ENCODE measurements at places on chromosomes 11 and 22.

DNA sequence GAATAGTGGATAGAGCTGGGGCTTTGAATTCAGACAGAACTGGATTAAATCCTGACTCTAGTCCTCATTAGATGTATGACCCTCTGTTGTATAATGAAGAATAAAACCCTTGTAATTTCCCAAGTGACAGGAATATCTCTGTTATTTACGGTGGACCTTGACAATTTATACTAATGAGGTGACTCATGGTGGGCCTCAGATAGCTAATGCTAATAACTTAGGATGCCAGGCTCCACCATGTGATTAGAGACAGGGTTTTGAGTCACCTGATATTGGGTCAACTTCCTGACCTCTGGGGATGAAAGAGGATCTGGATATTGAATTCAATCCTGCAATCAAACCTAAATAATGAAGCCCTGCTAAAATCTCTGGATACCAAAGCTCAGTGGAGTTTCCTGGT, 33.6 kb downstream of the OSBP start:
- DNase-seq, result no peak

GRCh38 chr22:16975155-16975885, 32.7 kb downstream of the GAB4 start:
- no peak for DNase-seq

GRCh38 chr11:130436171-130436570, 7.8 kb upstream of the ADAMTS8 start:
- DNase-seq, result no peak

DNA sequence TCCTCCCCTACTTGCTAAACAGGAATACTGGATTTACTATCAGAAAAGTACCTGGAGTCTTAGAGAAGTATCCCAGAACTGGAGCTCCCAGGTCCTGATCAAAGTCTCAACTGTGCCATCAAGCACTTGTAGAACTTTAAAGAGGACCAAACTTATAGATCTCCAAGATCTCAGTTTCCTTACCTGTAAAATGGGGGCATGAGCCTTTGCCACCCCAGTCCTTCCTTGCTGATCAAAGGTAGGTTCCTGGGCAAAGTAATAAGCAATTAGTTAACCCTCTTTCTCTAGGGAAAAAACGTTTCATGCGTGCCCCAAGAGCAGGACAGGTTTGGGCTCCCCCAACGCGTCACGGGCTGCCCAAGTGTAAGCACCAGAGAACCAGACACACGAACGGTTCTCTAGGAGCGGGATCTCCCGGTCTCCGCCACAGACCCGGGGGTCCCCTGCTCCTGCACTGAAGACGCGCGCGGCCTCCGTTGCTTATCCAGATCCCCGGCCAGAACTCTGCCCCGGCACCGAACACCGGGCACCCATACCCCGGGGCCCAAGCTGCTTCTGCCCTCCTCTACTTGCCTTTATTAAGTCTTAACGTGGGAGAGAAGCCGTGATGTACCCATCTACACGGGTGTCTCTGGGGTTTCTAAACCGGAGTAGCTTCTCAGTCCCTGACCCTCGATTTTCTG, 505 bp downstream of the ZNF214 start:
- DNase-seq, result no peak

DNA sequence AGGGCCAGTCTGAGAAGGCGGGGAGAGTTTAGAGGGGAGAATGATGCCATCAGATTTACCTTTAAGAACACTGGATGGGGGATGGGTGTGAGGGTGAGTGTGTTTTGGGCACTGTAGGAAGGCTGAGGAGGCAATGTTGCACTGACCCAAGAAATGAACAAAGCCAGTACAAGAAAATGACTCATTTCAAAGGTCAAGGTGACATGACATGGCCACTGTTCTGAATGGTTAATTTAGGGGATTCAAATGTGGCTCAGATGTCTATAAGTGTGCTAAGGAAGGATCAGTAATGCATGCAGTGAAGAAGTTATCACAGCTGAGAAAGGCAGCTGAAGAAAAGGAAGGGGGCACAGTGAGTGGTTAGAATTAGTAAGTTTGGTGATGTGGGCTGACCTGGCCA, 129.9 kb downstream of the PGR start:
- no peak for DNase-seq

DNA sequence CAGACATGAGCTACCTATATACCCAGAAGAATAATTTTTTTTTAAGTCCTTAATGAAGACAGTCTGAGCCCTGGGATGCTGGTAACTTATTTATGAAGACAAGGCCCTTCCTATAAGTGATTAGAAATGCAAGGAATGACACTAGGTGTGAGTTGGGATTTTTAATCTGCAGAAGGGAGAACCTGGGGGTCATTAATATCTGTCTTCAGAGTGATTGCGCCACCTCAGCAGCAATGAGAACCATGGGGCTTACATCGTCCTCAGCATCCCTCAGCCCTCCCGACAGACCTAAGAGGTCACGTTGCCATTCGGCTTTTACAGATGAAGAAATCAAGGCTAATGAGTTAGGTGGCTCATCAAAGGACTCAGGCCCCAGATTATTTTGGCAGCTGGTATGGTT, 55.6 kb downstream of the MCM5 start:
- no peak for DNase-seq

GRCh38 chr11:2768471-2769408, 68.9 kb upstream of the KCNQ1OT1 start:
- DNase-seq, result no peak

- no peak for DNase-seq
Observed at GRCh38 chr11:70032470-70032795, 45.7 kb upstream of the ANO1 start.

GRCh38 chr11:68160100-68160695, 39.0 kb upstream of the CHKA start:
- no peak for DNase-seq

DNA sequence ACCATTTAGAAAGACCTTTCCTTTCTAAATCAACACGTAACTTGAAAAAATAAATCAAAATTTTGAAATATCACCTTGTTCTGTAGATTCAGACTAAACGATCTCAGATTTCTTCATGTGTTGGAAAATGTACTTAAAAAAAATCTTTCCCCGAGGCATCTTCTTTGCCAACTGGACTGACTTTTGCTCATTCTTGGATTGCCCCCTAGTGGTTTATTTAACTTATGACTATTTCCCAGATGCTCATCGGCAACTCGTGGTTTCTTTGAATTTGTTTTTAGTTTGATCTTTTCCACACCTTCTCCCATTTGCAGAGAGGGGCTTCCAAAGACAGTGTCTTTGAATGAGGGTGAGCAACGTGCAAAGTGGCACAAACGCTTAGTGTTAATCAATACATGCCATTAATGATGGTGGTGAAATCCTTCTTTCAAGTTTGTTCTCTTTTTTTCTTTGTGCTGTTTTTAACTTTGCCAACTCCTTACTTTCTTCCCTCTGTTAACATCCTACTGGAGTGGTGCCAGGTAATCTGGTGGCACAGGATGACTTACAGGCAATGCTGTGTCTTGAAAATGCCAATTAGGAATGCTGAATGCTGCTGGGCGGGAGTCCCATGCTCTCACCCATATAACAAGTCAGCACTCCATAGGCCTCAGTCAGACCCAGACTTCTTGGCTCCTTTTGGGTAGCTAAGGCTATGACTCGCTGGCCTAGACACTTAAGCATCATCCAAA, 18.3 kb downstream of the PRSS23 start:
- DNase-seq, result peak; percentile 16

GRCh38 chr22:46815559-46815895, 53.1 kb downstream of the TBC1D22A start:
- DNase-seq, result no peak

All from GM19239 (cell line).